ENCODE measurements at places on chromosomes 7 and 10.

DNA sequence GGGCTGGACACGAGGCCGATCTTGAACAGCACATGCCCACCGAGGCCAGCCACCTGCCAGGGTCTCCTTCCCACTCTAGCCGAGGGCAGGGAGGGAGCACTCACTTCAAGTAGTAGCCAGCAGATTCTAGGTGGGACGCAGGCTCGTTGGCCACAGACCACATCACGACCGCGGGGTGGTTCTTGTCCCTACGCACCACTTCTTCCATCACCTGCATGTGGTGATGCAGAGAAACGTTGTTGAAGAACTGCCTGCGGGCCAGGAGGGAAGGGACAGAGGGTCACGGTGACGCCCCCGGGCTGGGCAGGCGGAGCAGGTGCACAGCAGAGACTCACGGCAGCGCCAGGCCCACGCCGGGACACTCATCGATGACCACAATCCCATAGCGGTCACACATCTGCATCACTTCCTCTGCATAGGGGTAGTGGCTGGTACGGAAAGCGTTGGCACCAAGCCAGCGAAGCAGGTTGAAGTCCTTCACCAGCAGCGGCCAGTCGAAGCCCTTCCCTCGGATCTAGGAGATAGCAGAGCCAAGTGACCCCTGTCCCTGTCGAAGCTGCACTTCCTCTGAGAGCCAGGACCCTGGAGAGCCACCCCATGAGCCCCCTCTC is 7.7 kb downstream of the GUSB start:
- DNase-seq = no peak

DNA sequence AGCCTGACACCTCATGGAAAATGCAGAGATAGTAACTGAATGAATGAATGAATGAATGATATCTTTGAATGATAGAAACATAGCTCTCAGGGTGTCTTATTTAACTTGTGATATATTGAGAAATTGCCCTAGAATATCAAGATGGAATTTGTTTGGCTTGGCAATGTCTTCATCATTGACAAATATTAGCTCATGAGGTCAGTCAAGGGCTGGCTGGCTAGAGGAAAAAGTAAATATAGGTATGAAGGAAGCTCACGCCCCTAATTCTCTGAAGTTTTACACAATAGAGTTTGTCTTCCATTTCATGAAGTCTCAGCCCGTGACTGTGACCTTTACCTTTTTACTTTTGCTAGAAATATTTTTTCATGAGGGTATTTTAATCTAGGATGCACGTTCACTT is 305.2 kb downstream of the ADARB2 start:
- DNase-seq = no peak

DNA sequence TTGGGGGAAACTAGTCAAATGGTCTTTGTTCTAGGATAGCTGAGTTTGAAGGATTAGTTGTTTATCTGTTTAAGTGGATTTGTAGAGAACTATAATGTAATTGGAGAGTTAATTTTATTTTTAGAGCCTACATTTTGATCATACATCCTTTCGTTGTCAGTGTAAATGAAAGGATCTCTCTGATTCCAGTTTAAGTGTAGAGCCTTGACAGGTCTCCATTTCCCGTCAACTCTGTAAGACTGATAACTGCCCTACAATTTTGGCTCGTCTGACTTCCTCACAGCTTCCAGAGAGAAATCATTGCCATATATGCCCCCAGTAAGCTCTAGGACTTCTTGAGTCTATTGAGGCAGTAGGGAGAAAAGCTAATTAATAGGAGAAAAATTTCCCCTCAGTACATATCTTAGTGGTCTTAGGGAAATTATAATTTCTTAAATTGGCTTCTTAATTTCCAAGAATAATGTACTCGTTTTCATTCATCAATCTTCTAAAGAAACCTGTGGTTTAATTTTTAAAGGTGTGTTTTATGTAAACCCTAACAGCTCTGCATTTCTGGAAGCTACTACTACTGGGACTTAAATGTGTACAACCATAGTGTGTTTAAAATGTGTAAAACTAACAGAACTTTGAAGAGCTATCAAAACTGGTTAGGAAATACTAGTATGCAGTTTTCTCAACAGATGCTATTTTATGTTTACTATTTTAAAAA is 3.8 kb downstream of the KMT2E start:
- DNase-seq = no peak

GRCh38 chr10:101489355-101489754 is 98.7 kb downstream of the POLL start:
- DNase-seq = no peak

GRCh38 chr7:137727413-137727812 is 119.4 kb downstream of the DGKI start:
- DNase-seq = no peak

GRCh38 chr7:137395420-137395819 is 51.9 kb upstream of the PTN start:
- DNase-seq = peak; percentile 55

DNA sequence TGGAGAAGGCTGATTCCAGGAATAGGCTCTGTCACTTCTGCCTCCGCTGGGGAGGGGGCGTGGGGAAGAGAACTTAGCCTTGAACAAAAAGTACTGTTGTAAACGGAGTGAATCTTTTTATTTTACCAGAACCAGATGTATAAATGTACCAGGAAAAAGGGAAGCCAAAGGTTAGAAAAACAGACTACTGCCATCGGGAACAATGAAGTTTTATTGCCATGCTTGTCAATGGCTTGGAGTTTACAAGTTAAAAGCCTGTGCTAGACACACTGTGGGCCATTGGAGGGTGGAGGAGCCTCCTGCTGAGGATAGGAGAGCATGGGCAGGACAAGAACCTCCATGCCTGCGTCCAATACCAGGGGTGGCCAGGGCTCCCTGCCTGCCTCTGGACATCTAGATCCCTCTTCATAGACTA is 161.7 kb upstream of the LYZL2 start:
- DNase-seq = no peak

DNA sequence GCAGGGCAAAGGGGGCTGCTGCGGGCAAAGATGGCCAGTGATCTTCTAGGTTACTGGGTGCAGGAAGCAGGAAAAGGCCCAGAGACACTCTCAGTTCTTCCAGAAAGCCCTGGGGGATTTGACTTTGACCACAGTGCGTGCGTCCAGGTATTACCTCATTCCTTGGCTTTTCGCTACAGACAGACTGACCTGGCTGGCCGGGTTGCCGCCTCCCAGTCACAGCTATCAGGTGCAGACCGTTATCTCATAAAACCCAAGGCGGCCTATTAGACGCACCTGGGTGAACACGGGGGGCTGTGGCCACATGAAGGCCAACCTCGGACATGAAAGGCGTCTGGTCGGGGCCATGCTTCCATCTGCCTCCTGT is 80.3 kb downstream of the FOXL3 start:
- DNase-seq = peak; percentile 75

DNA sequence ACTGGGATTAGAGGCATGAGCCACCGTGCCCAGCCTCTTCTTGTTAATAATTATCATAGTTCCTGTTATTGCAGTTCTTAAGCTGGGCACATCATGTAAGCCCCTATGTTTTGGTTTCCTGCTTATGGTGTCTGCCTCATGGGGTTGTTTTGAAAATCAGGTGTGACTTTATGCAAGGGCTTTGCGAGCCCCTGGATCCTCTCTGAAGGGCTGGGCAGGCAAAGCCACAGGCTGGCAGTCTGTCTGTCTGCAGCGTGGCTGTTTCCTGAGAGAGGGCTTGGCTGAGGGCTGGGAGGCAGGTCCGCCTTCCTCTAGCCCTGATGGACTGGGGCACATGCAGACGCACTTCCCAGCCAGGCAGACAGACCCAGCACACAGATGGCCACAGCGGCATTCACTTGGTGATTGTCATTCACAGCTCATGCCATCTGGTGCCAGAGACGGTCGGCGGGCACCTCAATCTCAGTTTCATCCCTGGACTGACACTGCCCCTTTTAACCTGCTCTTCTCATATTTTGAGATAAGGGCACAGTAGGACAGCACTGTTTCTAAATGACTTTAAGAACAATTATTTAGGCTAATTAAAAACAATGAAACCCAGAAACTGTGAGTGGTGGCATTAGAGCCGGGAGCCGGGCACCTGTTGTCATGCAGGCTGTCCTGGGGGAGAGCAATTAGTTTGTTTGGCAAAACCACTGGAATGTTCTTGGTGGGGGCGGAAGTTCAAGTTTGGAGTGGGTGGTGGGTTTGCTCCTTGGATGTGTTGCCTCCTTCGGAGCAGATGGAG is 35.5 kb downstream of the RBM20 start:
- no peak for DNase-seq

- no peak for DNase-seq
Measured at GRCh38 chr7:35894721-35895120, 93.9 kb downstream of the SEPTIN7 start.

GRCh38 chr7:123177442-123177841 is 22.3 kb downstream of the SLC13A1 start:
- no peak for DNase-seq

DNA sequence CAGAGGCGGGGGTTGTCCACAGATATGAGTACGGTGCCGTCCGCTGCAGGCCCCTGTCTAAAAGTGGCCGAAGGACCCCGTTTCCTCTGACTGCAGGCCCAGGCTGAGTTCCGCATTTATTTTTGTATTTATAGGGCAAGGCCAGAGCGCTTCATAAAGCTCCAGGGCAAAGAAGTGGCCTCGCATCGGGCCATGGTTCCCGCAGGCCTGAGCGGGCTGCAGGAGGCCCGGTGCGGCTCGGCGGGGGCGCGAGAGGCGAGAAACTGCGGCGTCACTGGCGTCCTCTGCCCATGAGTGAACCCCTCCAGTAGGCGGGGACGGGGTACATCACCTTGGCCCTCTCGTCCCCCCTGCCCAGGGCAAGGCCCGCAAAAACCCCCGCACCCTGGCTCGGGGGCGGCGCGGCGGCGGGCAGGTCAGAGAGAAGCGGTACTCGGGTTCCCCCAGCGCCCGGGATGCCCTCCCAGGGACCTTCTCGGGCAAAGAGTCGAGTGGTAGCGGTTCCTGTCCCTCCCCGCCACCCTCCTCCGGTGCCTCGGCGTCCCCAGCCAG is 355.7 kb downstream of the DNAJB6 start:
- no peak for DNase-seq

- DNase-seq = no peak
Measured at GRCh38 chr7:138064856-138065357, 11.4 kb upstream of the AKR1D1 start.

- no peak for DNase-seq
Measured at GRCh38 chr10:27464993-27465392, 39.1 kb upstream of the RAB18 start.

DNA sequence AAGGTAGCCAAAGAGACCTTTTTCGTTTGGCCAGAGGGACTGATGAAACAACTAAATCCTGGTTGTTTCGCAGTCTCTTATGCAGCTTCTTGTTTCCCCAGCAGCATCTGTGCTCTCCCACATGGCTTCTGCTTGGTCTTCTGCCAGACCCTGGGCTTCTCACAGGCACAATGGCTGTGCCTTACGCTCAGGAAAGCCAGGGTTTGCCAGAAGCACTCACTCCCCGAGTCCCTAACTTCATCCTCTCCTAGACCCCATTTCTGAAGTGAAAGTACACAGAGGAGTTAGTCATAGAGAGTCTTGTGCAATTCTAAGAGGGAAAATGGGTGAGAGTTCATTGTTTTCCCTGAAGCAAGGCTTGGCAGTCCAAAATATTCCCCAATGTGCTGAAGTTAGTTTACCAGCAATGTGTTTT is 121.7 kb downstream of the EVX1 start:
- peak; percentile 7 for DNase-seq

DNA sequence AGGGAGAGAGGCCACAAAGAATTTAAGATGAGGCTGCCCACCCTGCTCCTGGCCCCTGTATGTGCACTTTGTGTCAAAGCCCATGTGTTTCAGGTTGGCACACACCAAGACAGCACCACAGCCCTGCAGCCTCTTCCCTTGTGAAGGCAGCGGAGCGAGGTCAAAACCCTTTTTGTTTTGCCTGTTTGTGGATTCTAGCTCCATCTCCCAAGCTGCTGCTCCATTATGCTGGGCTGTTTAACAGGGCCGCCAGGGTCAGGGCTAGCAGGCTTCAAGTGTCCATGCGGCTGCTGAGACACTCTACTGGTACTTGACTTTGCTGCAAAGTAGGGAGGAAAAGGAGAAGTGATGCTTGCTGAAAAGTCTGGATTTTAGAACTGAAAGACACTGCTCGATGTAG is 142.3 kb upstream of the EFCAB10 start:
- no peak for DNase-seq

GRCh38 chr7:155580367-155580766 is 34.0 kb upstream of the CNPY1 start:
- no peak for DNase-seq

- no peak for DNase-seq
Measured at GRCh38 chr10:43598446-43598845, 7.8 kb upstream of the ZNF485 start.

DNA sequence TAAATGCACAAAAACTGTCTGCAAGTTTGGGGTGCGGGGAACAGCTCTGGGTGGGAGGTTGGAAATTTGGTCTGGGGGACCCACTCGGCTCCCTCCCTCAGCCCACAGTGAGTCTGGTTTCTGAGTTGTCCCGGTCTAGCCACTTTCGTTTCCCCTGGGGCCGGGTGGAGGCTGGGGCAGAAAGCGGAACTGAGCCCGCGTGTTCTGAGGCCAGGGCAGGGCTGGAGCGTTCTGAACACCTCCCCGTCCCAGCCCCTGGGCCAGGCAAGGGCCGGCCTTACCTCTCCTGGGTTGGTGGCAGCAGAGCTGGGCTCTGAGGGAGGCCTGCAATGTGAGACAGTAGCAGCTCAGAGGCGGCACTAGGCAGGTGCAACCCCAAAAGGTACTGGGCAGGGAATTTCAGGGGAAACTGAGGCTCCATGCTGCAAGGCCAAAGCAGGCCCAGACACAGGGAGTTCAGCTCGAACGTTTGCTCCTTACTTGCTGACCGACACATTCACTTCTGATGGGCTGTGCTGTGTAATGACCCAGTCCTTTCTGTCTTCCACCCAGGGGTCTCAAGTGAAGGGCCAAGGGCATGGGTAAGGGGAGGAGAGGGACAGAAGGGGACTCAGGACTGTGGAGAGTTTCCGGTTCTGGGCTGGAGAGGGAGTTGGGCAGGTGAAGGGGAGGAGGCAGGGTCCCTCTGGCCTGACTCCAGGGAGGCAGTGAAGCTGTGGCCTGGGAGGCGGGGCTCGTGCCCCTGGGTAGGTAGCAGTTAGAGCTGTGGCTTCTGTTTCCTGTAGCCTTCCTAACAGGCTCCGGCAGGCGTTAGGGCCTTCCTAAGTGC is 3.0 kb downstream of the IRF5 start:
- DNase-seq = no peak

Data from pancreas (tissue), 10 donors.